ENCODE measurements at places on chromosomes 16 and 17.

- DNase-seq, result no peak
Observed at GRCh38 chr16:23966597-23967394, 131.0 kb downstream of the PRKCB start.

GRCh38 chr16:83233153-83233552, 574.6 kb upstream of the HSBP1 start:
- no peak for DNase-seq

DNA sequence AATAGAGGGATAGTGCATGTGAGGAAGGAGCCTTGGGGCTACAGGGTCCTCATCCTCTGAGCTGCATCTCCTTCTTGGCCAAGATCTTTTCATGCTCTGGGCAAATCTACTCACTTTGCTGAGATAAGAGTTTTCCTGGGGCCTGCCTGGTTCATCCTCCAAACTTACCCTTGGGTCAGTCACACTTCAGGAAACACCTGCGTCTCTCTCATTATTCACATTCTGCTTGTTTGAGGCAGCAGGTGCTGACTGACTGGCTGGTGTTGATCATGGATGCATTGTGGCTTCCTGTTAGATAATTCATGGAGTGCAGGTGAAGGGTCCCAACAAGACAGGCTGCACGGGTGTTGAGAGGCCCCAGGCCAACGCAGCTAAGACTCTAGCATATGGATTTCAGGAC, 162.6 kb downstream of the SALL1 start:
- DNase-seq, result no peak

DNA sequence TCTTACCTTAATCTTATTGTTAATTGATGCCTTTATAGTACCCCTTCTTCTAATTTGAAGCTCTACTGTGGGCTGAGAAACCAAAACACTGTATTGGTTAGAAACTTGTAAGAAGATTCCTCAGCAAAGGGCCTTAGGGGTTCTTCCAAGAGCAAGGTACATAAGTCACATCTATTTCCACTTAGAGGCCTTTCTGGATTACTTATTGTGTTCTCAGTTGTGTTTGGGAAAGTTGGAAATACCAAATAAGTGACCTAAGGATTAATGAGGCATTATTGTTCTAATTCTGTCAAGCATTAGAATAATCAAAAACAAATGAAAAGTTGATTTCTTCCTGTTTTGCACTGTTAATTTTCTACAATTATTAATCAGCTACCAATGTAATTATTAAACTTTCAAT, 85.8 kb downstream of the SKAP1 start:
- no peak for DNase-seq

GRCh38 chr16:8619671-8620370, 1.7 kb upstream of the METTL22 start:
- DNase-seq, result no peak

- DNase-seq, result no peak
Observed at GRCh38 chr17:63999680-64000531, 1.8 kb downstream of the PRR29 start.

DNA sequence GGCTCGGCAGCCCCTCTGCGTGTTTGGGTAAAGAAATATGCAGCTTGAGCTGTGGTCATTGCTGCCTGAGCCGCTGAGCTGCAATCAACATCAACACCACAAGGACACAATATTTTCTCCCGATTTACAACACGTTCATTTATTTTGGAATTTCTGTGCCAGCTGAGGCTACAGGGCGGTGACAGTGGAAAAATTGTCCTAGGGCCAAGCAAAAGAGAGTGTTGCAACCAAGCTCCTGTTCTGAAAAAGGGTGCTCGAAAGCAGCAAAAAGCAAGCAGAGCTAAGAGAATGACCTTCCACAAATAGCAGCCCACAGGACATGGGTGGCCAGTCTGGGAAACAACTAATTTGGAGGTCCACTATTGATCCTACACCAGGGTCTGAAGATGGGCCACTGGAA, 35.4 kb upstream of the NOG start:
- no peak for DNase-seq

- no peak for DNase-seq
Observed at GRCh38 chr17:43468691-43469139, 15.1 kb upstream of the DHX8 start.

GRCh38 chr16:68762996-68763756, 26.1 kb downstream of the CDH1 start:
- no peak for DNase-seq

- no peak for DNase-seq
Observed at GRCh38 chr16:14511800-14512135, 118.3 kb downstream of the PARN start.

- DNase-seq, result no peak
Observed at GRCh38 chr17:44333371-44333770, 8.7 kb upstream of the SLC25A39 start.

DNA sequence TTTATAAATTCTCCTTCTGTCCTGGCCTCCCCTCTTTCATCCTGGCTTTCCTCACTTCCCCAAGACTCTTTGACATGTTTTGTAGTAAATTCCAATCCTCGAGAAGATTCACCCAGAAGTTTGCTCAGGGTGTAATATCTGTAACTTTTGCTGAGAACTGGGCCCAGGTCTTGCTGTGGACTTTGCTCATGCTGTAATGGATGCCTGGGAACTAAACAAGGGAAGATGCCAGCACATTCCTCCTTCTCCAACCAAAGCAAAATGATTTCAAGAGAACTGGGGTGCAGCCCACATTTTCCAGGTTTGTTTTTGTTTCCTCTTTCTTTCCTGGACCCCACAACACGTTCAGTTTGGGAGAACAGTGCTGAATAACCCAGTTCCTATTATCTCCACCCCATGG, 6.6 kb upstream of the SALL1 start:
- no peak for DNase-seq

DNA sequence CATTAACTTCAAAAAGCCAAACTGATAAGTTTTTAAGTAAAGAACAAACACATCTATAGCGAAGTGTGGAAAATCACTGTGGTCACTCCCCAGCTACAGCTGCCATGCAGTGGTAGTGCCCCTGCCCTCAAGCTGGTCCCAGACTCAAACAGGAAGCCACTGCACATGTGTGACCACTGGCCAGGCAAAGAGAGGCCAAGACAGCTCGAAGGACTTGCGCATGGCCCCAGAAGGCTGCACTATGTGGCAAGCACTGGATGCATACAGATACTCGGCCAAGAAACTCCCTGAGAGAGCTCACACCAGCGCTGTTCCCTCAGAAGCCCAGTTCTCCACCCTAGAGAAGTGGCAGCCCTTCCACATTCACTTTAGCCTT, 82.4 kb downstream of the ANKRD11 start:
- no peak for DNase-seq

DNA sequence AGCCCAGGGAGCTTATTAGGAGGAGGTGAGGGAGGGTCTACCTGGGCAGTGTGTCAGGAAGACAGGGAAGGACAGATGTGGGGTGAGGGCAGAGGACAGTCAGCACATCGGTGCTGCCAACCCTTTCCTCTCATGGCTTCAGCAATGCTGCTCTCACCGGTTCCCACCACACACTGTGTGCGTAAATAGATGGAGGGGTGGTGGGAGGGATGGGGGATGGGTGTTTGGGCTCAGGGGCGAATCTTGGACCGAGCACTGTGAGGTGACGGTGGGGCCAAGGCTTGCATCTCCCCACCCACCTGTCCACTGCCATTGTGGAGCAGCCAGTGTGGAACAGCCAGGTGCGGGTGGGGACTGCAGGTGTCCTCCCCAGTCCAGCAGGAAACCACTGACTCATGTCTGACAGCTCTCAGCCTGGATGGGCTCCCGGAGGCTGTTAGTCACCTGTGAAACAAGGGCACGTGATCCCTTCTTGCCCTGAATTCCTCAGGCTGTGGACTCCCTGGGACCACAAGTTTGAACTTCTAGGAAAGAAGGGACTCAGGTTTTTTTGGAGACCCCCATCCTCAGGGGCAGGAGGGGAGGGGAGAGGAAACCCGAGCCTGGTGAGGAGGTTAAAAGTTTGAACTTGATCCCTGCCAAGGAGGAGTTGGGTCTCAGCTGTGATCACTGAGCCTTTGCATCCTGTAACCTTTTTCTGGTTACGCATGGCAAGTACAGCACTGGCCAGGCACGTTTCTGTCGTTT, 42.7 kb upstream of the SMPD3 start:
- no peak for DNase-seq

DNA sequence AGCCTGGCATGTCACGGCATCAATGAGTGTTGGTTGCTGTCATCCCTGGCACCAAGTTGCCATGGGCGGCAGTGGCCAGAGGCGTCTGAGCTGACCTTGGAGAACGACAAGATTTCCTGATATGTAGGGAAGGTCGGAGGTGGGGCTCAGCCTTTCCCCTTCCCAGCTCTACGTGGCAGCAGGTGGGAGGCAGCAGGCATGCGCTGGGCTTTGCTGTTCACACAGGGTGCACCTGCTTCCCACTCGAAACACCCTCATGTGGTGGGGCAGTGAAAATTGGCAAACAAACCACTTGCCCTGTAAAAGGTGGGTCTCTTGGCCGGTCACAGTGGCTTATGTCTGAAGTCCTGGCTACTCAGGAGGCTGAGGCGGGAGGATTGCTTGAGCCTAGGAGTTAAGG, 12.3 kb upstream of the TFAP4 start:
- DNase-seq, result no peak

GRCh38 chr16:89847940-89848297, 19.6 kb downstream of the SPIRE2 start:
- DNase-seq, result no peak

DNA sequence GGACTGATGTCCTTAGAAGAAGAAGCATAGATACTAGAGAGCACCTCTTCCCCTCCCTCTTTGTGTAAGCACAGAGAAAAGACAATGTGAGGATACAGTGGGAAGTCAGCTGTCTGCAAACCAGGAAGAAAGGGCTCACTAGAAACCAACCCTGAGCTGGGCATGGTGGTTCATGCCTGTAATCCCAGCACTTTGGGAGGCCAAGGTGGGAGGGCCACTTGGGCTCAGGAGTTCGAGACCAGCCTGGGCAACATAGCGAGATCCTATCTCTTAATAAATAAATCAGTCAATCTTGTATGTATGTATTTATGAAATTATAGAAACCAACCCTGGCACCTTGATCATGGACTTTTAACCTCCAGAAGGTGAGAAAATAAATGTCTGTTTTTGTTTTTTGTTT, 118.3 kb downstream of the NPIPB5 start:
- DNase-seq, result no peak

- no peak for DNase-seq
Observed at GRCh38 chr17:55219934-55220333, 44.8 kb upstream of the HLF start.

- DNase-seq, result no peak
Observed at GRCh38 chr17:4469552-4469951, 29.1 kb upstream of the SPNS2 start.

DNA sequence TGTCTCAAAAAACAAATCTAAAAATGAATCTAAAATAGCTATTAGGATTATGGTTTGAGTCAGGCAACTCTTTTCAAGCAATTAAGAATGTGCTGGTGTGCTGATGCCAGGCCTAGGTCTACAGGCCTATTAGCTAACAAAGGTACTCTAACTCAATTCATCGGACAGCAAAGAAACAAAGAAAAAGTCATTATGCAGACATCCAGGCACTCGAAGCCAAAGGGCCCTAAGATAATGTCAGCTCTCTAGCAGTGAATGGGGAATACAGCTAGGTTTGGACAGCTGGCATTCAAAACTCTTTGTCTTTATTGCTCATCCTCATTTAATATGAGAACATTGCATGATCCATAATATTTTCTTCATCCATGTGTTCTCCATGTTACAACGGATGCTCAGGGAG, 108.5 kb downstream of the TMEM114 start:
- DNase-seq, result no peak

DNA sequence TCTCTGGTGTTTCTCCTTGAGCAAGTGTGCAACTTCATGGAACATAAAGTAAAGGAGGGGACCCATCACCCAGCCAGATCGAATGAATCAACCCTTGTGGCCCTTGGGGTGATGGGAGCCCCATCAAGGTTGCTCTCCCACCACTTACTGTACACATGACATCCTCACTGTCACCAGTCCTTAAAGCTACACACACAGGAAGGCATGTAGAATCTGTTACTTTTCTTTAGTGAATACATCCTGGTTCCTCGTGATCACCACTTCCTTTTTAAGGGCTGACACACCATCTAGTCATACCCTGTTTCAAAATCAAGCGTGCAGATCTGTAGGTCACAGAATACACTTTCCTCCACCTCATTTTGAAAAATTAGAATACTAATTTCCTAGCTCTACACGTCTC, 22.6 kb upstream of the MPHOSPH6 start:
- DNase-seq, result no peak

DNA sequence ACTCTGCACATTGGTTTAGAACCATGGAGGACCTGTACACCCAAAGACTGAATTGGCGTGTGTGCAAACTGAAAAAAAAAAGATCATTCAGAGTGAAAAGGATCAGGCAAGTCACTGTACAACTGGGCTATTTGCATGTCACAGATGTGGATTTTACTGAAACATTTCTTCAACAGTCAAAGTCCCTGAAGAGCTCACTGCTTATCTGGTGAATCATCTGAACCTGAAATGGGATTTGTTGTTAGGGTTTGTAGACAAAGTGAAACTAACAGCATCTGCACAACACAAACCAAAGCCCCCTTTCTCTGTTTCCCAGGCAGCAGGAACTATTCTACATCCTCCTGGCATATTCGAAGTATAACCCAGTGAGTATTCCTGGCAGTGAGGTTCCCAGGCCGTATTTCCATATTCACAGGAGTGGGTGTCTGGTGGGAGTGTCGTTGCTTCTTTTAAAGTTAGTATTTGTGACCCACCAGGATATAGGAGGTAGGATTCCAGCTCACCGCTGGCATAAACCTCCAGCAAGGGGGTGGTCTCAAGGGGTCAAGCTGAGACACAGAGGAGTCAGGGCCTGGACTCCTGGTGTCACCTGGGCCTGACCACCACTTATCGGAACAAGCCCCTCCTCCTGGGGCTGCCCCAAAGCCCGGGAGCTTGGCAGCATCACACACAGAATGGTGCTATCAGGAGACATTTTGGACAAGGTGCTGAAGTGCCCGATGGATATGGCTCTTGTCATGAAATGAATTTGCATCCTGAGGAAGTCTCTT, 80.9 kb downstream of the GOSR1 start:
- DNase-seq, result no peak

DNA sequence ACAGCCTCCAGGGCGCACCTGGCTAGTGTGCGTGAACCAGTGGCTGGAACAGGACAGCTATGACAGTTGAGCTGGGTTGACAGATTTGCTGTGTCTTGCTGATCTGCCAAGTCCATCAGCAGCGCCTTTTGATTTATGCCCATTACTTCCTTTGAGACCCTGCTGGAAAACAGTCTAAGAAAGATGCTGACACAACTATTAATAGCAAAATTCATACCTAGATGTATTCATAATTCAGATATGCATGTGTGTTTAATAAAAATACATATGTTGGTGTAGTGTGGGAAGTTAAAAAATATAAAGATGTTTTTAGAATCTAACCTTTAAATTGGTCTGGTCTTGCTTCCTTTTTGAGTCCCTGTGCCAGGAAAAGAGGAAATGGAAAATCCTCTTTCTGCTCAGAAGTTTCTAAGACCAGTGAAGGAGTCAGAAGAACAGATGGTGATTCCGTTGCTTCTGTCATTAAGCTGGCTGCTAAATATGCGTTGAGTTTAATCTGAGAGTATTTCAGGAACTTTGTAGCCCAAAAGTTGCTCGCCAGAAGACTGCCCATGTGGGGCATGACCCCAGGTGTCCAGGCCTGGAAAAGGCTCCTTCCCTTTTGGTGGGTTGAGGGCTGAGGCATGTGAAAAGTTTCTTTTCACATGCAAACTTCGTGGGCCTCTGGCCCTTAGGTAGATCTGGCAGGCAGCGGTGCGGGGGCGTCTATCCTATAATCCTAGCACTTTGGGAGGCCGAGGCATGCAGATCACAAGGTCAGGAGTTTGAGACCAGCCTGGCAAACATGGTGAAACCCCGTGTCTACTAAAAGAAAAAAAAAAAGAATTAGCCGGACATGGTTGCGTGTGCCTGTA, 40.0 kb upstream of the ENDOV start:
- DNase-seq, result no peak
